Urinary bladder (tissue), 4 donors: ENCODE measurements at places on chromosomes 5 and 9. TPM values are rescaled to one million over a fixed set of nuclear protein-coding genes. Genes with fewer than 3 reads are reported as not detected.

DNA sequence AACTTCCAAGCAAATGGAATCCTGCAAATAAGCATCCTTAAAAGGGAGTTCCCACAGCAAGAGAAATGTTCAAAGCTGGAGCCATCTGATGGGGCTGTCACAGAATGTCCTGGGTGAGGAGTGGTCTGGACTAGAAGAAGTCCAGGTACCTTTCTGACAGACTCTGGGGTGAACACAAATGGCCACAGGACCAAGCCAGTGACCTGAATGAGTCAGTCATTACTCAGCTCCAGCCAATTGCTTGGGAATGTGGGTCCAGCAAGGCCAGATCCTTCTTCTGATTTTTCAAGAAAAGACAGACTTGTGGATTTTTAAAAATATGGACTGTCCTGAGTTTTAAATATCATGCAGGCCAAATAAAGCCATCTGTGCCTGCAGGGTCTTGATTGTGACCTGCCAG, 30.1 kb downstream of the GALNT10 start:
- no peak for DNase-seq

- no peak for DNase-seq
Observed at GRCh38 chr9:22147813-22148527, 138.9 kb upstream of the CDKN2B start.

DNA sequence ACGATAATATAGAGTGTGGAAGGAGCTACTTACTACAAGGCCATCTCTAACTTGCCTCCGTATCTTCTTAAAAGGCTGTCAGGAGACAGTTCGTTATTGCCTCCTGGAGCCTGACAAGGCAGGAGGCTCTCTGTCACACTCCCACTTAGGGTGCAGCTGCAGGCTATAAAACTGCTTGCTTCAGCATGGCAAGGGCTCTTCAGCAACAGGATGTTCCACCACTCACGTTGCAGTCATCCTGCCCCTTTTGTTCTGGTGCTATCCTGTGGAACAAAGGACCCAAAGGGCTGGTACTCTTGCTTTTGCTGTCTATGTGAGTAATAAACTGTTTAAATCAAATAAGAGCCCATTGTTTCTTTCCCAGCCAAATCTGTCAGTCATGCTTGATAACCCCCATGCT, 508.9 kb downstream of the NTRK2 start:
- no peak for DNase-seq

- no peak for DNase-seq
Observed at GRCh38 chr5:121088341-121088740, 624.2 kb downstream of the PRR16 start.

DNA sequence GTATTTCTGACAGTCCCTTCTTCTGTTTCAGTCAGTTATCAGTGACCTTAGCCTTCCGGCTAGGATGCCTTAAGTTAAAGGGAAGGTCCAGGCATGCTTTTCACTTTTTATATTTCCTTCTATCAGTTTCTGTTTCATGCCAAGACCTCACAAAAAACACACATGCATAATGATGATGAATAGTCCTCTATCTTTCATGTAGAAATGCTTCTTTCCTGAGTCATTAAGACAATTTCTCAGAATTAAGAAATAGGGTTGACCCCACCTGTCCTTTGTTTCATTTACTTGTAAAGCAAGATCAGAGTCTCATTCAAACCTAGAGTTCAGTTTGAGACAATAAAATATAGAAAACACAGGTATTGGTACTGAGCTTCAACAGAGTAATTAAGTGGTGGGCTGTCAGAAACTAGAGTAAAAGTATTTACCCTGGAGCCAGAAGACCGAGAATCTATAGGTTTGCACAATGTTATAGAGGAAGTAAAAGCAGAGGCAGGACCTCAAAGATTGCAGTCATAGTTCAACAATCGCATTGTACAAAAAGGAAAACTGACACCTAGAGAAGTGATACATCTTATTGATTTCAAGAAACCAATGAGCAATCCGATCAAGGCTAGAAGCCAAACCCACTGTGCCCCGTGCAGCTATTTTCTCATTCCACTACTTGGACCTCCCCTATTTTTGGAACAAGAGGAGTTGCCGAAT, 118.7 kb upstream of the PUM3 start:
- DNase-seq = no peak

DNA sequence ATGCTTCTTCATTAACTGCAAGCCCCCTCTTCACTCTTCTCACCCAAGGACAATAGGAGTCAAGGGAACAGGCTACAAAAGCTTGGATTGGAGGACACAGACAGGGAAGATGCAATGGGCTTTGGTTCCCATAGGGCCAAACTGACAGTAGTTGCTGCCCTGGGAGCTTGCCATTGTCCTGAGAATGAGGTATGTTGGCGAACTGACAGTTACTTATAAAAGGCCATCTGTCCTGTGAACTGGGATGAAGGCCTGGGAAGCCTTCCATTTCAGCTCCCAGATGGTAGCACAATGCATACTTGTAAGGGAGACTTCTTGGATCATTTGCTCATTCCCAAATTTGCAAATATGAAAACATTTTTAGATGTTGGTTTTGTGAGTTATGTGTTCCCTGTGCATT, 88.9 kb downstream of the SNCAIP start:
- no peak for DNase-seq

DNA sequence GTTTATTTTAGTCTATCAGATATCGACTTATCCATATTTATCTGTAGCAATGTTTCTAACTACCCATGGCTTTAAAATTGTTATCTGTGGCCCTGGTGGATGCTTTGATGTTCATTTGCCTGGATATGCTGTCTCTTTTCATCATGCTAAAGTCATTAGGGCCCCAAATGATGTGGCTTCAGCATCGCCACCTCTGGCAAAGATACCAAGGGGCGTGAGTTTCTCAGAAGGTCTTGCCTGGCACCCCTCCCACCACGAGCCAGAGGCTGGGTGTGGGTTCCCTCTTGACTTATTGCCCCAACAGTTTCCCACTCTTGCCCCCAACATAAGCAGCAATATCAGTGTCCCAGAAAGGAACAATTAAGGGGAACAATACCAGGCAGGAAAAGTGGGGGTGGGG, 5.4 kb downstream of the ROPN1L start:
- DNase-seq = no peak

- no peak for DNase-seq
Observed at GRCh38 chr5:87210076-87210475, 57.6 kb upstream of the RASA1 start.

DNA sequence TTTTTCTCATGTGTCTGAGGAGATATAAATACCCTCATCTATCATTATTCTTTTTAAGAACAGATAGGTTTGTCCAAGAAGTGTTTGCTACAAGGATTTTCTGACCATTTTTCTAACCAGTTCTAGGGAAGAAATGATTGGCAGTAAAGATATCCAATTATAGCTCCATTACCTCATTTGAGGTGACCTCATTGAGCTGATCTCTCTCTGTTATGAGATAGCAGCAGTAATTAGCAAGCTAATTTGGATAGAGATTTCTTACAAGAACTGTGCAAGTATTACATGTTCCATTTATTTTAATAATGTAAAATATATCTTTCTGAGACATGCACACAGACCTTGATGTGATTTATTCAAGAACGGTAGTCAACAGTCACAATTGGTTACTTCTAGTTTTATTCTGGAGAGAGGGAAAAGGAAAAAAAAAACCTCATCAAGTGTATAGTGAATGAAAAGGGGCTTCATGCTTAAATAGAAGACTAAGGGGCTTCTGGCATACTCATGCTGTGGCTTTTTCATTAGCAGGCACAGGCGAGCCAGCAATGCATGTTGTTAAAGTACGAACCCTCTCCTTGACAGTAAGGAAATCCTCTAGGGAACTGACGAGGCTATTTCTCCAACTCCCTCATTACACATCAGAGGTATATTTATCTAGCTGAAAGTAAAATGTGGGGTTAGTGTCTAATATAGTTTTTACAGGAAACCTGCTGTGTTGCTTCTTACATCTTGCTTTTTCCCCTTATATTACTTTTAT, 127.3 kb downstream of the NUDT12 start:
- DNase-seq = no peak

DNA sequence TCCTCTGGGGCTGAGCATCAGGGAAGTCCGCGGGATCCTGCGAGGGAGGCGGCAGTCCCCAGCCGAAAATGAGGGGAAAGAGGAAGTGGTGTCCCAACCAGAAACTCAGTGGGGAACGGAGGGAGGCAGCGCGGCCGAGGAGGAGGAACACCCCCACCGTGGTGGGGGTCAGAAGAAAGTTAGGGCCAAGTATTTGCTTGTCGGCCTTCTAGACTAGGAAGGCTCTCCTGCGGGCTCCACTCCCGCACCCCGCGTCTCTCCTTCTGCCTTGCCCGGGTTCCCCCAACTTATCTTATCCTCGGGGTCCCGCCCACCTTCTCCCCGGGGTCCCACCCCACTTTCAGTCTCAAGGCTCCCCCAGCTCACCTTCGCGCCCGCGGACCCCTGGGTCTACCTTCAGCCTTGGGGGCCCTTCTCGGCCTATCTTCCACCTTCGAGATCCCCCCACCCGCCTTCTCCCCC, 557 bp upstream of the PHF2 start:
- no peak for DNase-seq

DNA sequence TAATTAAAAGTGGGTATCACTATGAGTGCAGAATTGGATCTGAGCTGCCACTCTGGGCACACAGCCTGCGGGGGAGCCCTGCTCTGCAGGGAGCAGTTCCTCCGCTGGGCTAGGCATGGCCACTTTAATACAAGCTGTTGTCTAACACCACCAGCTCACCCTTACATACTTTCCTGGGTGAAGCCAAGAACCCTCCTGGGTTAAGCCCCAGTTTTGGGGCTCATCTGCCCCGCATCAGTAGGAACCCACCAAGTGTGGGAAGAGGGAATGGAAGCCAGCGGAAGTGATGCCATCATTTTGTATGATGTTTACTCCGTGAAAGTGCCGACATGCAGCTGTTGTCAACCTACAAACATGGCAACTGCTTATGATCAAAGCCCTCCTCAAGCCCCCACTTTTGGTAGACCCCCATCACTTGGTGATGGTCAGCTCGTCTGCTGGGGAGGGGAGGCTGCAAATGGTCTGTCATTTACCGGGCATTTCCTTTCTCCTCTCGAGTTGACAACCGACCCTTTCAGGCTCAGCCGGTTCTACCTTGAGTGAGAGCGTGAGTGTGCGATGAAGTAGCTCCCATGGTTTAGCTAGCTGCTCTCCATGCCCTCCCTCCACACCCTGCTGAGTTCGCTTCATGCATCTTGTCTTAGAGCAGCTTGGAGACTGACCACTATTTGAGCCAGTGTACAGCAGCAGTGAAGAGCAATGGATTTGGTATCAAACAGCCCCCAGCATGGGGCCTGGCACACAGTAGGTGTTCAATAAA, 95.3 kb upstream of the IER5L start:
- no peak for DNase-seq

GRCh38 chr5:160968480-160968879, 116.5 kb upstream of the ATP10B start:
- no peak for DNase-seq

DNA sequence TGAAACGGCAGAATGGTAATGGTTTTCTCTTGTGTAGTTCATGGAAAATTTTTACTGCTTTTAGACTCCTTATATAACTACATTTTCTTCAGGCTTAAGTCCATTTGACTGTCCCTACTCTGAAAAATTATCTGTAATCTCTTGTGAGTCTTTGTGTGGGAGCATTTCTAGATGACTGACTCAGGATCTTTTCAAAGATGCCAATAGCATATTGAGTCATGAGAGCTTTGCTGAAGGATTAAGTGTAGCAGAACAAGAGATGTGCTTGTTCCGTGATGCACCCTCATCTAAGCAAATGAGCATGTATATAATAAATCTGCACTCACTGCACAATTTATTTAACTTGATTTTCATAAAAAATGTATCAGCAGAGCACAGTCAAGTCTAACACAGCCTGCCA, 298.7 kb upstream of the CDH6 start:
- DNase-seq = no peak

DNA sequence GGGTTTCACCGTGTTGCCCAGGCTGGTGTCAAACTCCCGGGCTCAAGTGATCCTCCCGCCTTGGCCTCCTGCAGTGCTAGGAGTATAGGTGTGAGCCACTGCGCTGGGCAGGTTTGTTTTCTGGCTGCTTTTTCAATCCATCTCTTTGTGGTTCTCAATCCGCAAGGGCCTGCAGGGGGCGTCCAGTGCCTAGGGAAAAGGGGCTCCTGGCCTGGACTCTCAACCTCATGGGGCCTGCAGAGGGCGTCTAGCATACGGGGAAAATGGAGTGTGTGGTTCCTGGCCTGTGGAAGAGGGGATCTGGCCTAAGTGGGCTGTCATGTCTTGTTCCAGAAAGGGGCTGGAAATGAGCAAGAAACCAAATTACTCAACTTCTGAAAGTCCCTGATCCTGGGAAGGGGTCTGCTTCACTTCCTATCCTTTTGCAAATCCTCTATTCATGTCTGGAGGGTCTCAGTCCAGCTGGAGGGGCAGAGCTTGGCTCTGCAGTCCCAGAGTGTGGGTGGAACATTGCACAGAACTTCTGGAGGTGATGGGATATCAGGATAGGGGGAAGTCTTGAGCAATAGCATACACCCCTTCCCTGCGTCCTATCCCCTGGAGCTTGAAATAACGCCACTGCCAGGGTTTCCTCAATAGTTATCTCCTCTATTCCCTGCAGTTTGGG, 12.7 kb upstream of the CCL27 start:
- DNase-seq = no peak

- no peak for DNase-seq
Observed at GRCh38 chr9:82675605-82676004, 387.3 kb downstream of the RASEF start.

- no peak for DNase-seq
Observed at GRCh38 chr5:32115985-32116384, 58.1 kb downstream of the GOLPH3 start.

DNA sequence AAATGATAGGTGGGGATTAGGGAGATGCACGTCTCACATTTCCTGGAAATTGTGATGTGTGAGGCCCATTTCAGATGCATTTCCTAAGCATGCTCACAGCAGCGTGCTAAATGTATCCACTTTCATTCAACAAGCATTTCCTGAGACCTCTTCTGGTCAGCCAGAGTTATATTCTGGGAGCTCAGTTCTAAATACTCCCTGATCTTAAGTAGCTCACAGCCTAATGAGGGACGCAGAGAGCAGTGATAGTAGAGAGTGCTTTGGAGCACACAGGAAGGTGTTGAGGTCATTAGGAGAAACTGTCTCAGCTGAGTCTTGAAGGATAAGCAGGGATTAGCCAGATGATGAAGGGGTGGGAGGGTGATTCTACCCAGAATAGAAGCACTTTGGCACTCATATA, 46.2 kb upstream of the FSD1L start:
- DNase-seq = no peak

DNA sequence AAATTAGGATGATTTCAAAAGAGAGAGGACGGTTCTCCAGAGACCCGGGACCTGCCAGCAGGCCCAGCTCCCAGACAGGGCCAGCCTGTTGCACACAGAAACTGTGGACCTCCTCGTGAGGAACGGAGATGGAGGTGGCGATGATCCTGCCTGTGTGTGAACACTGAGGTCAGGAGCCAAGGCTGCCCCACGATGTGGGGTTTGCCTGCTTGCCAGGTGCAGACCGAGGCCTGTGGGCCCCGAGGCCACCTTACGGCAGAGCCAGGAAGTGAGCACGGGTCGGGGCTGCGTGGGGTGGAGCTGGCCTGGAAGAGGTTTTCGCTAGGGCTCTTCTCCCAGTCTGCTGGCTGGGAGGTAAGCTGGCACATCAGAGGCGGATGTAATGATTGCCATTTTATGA, 4.3 kb downstream of the FAM163B start:
- no peak for DNase-seq

The TMC1 gene
- total RNA-seq = 1.9 TPM

The SPINK4 gene
- total RNA-seq = not detected

The ABO gene
- 1.4 TPM for total RNA-seq

The KCNMB1 gene
- 10.8 TPM for total RNA-seq

The DCTN3 gene
- total RNA-seq = 34.2 TPM
